ENCODE measurements at places on chromosomes 5 and 9.

DNA sequence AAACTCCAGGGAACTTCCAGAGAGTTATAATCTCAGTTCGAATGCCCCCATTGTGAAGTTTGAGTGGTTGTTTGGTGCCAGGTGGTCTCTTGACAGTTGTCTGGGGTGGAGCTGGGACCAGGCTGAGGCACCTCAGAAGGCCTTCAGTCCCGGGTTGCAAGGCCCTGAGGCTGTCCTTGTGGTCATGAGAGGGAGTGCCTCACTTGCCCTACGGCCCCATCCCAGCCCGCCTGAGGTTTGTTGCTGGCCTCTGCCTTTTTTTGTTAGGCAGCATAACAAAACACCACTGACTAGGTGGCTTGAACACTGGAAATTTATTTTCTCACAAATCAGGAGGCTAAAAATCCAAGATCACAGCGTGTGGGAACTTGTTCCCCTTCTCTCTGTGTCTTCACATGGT lies 73.0 kb upstream of the PAPPA start:
- DNase-seq, result no peak

DNA sequence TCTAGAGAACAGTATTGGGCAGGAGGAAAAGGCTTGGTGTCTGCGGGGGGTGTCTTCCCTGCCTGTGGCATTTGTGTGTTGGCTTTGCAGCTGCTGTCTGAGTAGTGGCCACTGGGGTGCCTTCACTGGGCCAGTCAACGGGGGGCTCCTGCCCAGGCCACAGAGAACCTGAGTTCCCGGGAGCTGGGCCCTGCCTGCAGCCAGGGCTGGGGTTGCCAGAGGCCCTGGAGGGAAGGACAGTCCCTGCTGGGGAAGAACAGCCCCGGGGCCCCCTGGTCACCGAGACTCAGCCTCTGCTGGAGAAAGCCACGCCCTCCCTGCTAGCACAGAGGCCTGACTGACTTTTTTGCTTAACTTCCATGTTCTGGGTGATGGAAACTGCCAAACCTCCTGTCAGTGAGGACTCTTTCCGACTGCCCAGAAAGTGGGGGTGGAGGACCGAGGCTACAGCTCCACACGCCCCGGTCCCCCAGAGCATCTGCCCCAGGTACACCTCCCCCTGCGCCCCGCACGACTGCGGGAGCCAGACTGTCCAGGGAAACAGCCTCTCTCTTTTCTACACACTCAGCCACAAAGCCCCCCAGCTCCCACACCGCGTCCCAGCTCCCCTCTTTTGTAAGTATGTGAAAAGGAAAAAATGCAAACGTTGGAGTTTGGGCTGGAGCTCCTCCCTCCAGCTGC lies 133.4 kb downstream of the DAB2IP start:
- no peak for DNase-seq

- no peak for DNase-seq
Observed at GRCh38 chr9:136720251-136720897, 8.0 kb downstream of the DIPK1B start.

DNA sequence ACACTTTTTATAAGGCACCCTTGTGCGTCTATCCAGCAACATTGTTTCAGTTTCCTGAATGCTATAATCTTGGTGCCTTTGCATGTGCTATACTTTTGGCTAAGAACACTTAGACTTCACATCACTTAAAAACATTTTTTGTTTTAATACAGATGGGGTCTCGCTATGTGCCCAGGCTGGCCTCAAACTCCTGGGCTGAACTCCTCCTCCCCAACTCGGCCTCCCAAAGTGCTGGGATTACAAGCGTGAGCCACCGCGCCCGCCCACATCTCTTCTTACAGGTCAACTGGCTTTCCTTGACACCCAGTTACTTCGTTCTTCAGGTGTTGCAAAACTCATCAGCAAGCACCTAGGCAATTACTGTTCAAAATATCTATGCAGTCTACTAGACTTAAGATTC lies 943 bp upstream of the ZNF131 start:
- DNase-seq, result no peak

GRCh38 chr5:55850839-55851674 lies at the start of gene IL31RA:
IL31RA (plus strand) TSS chr5:55851357; CDS start chr5:55851571, 214 bp downstream.
- no peak for DNase-seq

Data from right kidney (tissue), 9 donors.